ENCODE measurements at places on chromosomes 1 and 21. TPM values are rescaled to one million over a fixed set of nuclear protein-coding genes. Genes with fewer than 3 reads are reported as not detected.

GRCh38 chr21:43370091-43370658, 56.8 kb downstream of the SIK1 start:
- DNase-seq, result no peak

GRCh38 chr1:31183126-31183525, 56.6 kb downstream of the NKAIN1 start:
- no peak for DNase-seq

The C1orf74 gene
- total RNA-seq, result 0.64 TPM

- no peak for DNase-seq
Observed at GRCh38 chr1:38598118-38598517, 261.5 kb downstream of the RRAGC start.

The ACTA1 gene
- not detected for total RNA-seq

DNA sequence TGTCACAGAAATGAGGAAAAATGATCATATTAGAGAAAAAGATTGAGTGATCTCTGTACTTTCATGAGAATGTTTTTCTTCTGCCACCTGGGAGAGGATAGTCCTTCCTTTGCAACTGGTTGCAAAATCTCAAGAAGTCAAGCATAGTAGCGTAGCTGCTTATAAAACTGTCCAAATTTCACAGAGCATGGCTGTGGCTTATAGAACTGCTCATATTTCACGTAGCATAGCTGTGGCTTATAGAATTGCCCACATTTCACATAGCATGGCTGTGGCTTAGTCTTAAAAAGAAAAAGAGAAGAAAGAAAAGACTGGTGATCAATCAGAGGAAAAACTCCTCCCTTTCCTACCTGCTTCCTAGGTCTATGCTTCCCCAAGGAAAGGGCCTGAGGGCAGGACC, 329.5 kb downstream of the SIPA1L2 start:
- DNase-seq, result no peak

Data from breast epithelium (tissue), 4 donors.